ENCODE measurements at places on chromosomes 7 and 10. TPM values are rescaled to one million over a fixed set of nuclear protein-coding genes. Genes with fewer than 3 reads are reported as not detected.

The TAC1 gene
- not detected for total RNA-seq

The PDE6C gene
- total RNA-seq = not detected

The SLC26A4 gene
- total RNA-seq = 17.4 TPM

The SPDYE3 gene
- total RNA-seq = not detected

The PAX4 gene
- total RNA-seq = not detected

The AHR gene
- total RNA-seq = 17.1 TPM

The ARF5 gene
- total RNA-seq = 123 TPM

The FEZF1 gene
- total RNA-seq = not detected

The URGCP gene
- 25.1 TPM for total RNA-seq

The TMEM213 gene
- total RNA-seq = 4.6 TPM

The MUC3A gene
- not detected for total RNA-seq

The ASB13 gene
- 6.3 TPM for total RNA-seq

The AKR1E2 gene
- total RNA-seq = 8.2 TPM

The TCERG1L gene
- total RNA-seq = 0.07 TPM

The CCDC172 gene
- not detected for total RNA-seq

The NOS3 gene
- total RNA-seq = 10.5 TPM

The CAMK2B gene
- 0.27 TPM for total RNA-seq

The SLC18A2 gene
- not detected for total RNA-seq

The ADRA2A gene
- not detected for total RNA-seq

The VENTX gene
- not detected for total RNA-seq

The SH3PXD2A gene
- 19.3 TPM for total RNA-seq

The TRIM50 gene
- total RNA-seq = not detected

The NCF1 gene
- total RNA-seq = 0.96 TPM

The KAZALD1 gene
- total RNA-seq = 0.47 TPM

The PMS2 gene
- total RNA-seq = 23.7 TPM

The CEP41 gene
- 14.4 TPM for total RNA-seq

The ALKBH4 gene
- total RNA-seq = 10.3 TPM

The OPALIN gene
- not detected for total RNA-seq

The FOXI2 gene
- total RNA-seq = not detected

The GJD4 gene
- total RNA-seq = not detected

The MRLN gene
- not detected for total RNA-seq

The LEP gene
- not detected for total RNA-seq

The RBP4 gene
- not detected for total RNA-seq

The NME8 gene
- total RNA-seq = not detected

The NYAP1 gene
- total RNA-seq = not detected

The INSYN2A gene
- not detected for total RNA-seq

All from T-helper 1 cell treated with Interleukin-12 subunit alpha and Interleukin-12 subunit beta and Interleukin-4 antibody, amounts not matched to agents 30 ng/mL and 1 ng/mL, for 36 hours (primary cell).